Stimulated activated CD4-positive, alpha-beta T cell treated with anti-CD3 and anti-CD28 coated beads, Interleukin-1b, Interleukin-23, amount 100 ng/mL, for 1 hour (primary cell): ENCODE measurements at places on chromosomes 3 and 15.

- DNase-seq: no peak
Measured at GRCh38 chr15:23686466-23687142, 501 bp downstream of the NDN start.

DNA sequence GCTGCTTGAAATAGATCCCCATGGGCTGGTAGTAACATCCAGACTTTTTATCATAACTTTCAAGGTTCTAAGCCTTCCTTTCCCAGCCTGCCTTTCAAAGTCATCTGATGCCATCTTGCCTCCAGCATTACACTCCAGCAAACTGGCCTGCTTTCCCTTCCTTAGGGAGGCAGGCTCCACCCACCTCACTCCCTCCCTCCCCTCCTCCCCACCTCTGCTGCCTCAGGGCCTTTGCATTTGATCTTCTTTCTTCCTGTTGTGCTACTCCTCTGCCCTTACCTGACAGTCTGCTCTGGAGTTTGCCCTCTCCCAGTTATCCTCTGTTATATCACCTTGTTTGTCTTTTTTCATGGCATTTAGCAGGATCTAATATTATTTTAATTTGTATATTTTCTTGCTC lies 319.5 kb downstream of the KCNH8 start:
- no peak for DNase-seq

DNA sequence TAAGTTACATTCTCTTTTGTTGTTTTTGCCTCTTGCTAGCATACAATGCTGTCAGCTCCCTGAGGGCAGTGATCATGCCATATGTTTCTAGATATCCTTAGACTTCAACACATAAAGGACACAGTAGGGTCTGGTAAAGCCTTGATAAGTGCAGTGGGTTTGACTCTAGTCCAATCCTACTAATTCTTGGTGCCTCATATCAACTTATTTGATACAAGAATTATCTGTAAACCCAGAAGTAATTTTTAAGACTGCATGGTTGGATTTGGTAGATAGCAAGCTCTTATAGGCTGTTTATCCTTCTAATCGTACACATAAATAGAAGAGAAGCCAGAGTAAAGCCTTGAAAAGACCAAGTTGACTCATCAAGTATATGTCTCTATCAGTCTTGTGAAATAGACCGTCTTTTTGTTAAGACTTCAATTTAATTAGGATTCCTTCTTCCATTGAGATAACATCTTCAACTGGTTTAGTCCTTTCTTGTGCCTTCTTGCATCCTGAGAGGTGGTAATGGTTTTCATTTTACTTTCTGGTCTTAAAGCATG lies 265.6 kb upstream of the CDIN1 start:
- no peak for DNase-seq

- DNase-seq: no peak
Measured at GRCh38 chr3:94616833-94617232, 554.0 kb downstream of the NSUN3 start.

DNA sequence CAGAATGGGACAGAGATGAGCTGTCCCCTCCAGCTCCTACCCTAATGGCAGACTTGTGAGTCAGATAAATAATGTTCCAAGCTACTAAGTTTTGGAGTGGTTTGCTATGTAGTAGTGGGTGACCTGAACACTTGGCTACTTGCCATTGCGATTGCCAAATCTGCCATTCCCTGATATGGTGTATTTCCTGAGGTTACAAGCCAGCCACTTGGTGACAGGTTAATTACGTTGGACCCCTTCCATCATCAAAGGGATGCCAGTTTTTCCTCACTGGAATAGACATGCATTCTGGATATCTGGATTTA lies 33.6 kb downstream of the MORF4L1 start:
- no peak for DNase-seq

GRCh38 chr15:69067296-69067695 lies 52.8 kb downstream of the NOX5 start:
- no peak for DNase-seq

DNA sequence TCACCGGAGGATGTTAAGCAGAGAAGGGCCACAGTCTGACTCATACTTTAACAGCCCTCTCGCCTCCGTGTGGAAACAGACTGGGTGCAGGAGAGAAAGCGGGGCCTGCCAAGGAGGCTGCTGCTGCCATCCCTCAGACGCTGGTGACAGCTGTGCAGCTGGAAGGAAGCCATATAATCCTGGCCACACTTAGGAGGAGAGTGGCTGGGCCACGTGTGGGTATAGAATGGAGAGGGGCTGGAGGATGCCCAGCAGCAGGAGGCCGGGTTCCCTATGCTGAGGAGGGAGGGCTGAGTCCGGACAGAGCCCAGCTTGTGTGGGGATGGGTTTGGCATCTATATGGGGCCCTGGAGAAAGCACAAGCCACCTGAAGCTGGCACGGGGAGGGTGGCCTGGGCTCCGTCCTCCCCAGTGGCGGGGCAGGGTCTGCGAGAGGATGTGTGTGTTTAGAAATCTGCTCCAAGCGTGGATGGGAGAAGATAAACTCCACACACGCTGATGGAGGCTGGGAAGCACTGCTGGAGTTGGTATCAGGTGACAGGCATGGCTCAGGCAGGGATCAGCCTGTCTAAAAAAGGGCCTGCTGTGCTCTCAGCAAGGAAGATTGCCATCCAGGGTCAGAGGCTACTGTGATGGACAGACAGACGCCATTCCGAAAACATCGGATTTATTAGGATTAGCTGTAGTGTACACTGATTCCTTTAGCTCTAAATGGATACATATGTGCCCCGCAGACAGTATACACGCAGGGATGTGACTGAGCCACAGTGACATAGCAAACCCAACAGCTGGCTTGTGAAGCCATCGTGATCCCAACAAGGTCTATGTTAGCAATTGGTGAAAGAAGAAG lies 15.9 kb downstream of the ABTB1 start:
- no peak for DNase-seq

- DNase-seq: no peak
Measured at GRCh38 chr15:83613714-83614113, 40.2 kb upstream of the ADAMTSL3 start.

DNA sequence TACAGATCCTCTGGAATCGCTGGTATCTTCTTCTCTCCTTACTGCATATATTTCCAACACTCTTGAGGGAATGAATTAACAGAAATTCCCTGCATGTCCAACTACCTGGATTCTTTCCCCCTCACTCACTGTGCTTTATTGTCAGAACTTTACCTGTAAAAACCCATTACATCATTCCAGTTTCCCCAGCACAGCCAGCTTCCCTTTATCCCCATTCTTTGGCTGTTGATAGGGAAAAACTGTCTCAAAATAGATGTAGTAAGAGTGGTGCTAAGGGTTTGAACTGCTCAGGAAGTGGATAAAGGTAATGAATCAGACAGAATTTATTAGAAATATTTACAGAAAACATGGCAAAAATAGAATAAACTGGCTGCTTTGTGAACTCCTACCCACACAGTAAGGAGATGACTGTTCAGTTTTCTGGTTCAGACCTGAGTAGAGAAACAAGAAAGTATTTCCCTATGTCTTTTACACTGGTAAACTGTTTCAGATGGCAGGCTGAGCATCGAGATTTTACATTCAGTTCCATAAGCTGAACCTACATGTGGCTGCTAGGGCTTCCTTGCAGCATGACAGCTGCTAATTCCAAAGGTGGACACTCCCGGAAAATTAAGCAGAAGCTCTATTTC lies 188.4 kb downstream of the CPNE4 start:
- no peak for DNase-seq

GRCh38 chr3:41320953-41321641 lies 121.8 kb downstream of the CTNNB1 start:
- no peak for DNase-seq

DNA sequence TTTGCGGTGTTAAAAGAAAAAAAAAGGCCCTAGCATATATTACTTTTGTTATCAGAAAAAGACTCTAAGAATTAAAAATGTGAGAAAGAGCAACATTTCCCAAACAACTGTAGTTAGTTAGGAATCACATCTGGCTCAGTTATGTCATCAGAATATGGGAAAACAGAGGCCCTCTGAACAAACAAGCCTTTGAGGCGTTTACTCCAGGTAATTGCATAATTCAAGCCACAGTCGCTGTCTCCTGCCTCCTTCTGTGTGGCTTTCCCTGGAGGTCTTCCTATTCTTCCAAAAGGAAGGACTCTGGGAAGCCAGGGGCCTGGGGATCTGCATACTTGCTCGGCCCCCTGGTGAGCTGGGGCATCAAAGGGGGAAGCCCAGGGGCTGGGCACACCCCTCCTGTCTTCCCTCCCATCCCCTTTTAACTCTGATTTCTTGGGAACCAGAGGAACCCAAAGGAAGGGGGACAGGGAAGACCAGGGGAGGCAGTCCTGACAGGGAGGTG lies 3.7 kb upstream of the FAM107A start:
- DNase-seq: no peak

DNA sequence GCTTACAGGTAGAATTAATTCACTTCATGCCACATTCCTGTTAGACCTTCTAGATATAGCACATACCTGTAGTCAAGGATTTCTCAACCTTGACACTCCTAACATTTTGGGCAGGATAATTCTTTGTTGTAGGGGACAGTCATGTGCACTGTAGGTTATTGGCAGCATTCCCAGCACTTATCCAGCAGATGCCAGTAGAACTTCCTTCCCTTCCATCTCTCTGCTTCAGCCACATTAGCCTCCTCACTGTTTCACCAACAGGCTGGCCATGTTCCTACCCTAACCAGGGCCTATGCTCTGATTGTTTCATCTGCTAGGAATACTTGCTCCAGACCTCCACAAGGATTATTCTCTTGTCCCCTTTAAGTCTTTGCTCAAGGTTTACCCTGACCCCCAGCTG lies 68.0 kb upstream of the STAC start:
- no peak for DNase-seq

DNA sequence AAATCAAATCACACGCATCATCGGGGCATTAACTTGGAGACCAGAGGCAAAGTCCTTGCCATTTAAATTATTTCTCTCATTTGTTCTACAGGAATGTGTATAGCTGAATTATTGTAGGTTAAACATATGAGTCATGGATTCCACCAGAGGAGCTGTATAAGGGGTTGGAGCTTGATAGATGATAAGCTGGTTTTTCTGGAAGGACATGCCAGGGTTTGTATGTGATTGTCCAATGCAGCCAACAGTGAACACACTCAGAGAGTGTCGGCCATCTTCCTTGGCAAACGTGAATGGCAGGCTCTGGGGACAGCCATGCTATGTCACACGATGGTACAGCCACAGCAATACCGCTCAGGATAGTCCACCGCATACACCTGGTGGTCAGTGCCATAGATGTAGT lies 25.1 kb downstream of the SSUH2 start:
- no peak for DNase-seq

- DNase-seq: no peak
Measured at GRCh38 chr3:98171071-98171470, 4.6 kb downstream of the OR5H15 start.

DNA sequence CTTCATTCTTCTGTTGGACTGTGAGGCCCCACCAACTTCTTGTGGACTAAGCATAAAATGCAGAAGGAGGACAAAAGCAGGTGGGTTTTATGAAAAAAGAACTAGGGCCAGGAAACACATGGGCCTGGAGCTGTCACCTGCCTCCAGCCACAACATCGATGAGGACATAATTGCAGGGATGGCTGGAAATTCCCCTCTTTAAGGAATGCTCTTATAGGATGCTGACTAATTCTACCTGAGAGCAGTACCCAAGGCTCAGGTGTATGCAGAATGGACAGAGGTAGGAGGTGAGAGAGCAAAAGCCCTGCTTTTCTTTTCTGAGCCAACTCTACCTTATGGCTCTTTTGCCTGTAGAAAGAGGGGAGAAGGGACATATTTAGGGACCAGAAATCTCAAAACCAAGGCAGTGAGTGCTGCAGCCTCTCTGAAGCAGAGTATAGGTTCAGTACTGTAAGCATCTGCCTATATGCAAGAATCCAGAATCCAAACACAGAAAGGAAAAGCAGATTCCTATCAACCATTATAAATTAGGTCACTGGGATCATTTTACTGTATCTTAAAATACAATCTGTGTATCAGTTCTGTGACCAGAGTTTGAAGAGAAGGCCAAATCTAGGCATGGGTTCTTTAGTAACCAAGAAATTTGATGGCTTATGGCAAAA lies 205.3 kb upstream of the WNT5A start:
- no peak for DNase-seq

DNA sequence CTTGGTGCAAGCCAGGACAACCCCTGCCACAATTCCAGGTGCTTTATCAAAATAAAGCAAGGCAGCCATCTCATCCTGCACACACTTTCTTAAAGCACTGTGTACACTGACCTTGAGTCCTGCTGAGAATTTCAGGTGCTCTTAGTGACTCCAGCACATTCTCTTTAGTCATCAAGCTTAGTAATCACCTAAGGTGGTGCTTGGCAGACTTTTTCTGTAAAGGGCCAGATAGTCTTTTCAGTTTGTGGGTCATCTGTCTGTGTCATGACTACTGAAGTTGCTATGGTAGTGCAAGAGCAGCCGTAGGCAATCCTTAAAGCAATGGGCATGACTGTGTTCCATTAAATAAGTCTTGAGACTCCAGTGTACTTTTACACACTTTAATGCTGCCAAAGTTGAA lies 36.4 kb downstream of the RIOX2 start:
- no peak for DNase-seq

DNA sequence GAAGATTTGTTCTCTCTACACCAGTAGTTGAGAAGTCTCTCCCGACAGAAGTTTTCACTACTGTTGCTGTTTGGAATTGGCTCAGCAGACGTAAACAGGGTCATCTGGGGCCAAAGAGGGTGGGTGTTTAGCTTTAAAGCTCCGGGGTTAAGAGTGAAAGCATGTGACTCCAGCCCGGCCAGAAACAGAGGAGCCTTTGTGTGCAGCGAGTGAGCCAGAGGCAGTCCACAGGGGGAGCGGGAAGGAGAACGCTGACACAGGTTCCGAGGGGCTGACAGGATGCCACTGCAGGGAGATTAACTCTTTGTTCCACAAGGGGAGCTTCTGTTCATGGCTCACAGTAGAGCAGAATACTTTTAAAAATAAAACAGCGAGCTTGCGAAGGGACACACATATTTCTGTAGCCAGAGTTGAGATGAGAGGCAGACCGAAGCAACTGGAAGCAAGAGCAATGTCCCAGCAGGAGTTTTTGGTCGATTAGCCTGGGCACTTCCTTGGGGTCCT lies 26.9 kb downstream of the BMF start:
- DNase-seq: no peak

DNA sequence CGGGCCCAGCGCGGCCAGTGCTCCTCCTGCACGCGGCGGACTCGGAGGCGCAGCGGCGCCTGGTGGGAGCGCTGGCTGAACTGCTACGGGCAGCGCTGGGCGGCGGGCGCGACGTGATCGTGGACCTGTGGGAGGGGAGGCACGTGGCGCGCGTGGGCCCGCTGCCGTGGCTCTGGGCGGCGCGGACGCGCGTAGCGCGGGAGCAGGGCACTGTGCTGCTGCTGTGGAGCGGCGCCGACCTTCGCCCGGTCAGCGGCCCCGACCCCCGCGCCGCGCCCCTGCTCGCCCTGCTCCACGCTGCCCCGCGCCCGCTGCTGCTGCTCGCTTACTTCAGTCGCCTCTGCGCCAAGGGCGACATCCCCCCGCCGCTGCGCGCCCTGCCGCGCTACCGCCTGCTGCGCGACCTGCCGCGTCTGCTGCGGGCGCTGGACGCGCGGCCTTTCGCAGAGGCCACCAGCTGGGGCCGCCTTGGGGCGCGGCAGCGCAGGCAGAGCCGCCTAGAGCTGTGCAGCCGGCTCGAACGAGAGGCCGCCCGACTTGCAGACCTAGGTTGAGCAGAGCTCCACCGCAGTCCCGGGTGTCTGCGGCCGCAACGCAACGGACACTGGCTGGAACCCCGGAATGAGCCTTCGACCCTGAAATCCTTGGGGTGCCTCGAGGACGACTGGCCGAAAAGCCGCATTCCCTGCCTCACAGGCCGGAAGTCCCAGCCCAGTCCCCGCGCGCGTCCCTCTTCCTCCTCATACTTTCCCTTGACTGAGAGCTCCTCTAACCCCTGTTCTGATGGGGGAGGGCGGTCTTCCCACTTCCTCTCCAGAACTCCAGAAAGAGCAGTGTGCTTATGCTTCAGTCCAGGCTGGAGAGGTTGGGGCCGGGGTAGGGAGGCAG lies 1.4 kb upstream of the IL17RC start:
- DNase-seq: no peak
